Stimulated activated CD8-positive, alpha-beta memory T cell treated with anti-CD3 and anti-CD28 coated beads, Interleukin-15, amount 100 ng/mL, for 4 hours (primary cell): ENCODE measurements at places on chromosomes 3 and 15.

DNA sequence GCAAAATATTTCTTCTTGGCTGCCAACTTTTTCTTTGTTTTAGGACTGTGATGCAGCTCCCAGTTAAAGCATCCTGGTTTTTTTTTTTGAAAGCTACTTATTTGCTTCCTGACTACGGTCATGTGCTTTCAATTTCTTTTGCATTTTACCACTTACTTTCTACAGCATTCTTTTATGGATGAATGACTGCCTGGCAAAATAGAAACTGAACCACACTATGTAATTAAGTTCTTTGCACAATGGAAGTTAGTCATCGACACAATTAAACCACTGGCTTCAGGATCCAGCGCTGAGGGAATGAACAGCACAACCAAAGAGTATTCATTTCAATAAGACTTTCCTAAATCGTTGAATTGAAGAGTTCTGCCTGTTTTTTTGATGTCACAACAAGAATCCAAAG lies 82.2 kb upstream of the EPHA3 start:
- DNase-seq: no peak

GRCh38 chr3:188253800-188254452 lies 100.0 kb downstream of the LPP start:
- DNase-seq: no peak

- no peak for DNase-seq
These were observed 29.1 kb upstream of the SCG3 start for GRCh38 chr15:51652084-51652668.

GRCh38 chr3:170222647-170223541 lies 670 bp downstream of the PRKCI start:
- DNase-seq: peak; percentile 22

DNA sequence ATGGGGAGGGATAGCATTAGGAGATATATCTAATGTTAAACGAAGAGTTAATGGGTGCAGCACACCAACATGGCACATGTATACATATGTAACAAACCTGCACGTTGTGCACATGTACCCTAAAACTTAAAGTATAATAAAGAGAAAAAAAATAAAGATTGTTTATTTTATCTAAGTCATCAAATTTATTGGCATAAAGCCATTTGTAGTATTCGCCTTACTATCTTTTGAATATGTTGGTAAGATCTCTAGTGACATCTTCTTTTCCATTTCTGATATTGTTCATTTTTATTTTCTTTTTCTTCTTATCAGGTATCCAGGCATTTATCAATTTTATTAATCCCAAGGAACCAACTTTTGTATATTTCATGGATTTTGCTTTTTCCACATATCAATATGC lies 5.8 kb upstream of the ABHD5 start:
- no peak for DNase-seq

- no peak for DNase-seq
These were observed 106.0 kb upstream of the LINGO1 start for GRCh38 chr15:77738441-77739302.

DNA sequence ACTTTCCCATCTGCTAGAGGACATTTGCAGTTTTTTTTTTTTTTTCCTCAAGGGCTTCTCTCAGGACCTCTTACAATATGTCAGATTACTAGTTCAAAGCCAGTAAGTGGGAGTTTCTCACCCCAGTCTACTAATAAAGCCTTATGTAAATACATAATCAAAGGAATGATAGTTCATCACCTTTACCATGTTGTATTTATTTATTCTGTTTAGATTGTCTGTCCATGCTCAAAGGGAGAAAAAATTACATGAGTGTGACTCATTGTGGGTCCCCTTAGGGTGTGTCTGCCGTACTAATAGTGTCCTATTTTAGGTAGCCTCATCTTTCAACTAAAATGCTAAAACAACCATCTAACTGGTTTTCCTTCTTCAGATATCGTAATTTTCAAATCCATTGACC lies 917.6 kb downstream of the EPHA3 start:
- no peak for DNase-seq

DNA sequence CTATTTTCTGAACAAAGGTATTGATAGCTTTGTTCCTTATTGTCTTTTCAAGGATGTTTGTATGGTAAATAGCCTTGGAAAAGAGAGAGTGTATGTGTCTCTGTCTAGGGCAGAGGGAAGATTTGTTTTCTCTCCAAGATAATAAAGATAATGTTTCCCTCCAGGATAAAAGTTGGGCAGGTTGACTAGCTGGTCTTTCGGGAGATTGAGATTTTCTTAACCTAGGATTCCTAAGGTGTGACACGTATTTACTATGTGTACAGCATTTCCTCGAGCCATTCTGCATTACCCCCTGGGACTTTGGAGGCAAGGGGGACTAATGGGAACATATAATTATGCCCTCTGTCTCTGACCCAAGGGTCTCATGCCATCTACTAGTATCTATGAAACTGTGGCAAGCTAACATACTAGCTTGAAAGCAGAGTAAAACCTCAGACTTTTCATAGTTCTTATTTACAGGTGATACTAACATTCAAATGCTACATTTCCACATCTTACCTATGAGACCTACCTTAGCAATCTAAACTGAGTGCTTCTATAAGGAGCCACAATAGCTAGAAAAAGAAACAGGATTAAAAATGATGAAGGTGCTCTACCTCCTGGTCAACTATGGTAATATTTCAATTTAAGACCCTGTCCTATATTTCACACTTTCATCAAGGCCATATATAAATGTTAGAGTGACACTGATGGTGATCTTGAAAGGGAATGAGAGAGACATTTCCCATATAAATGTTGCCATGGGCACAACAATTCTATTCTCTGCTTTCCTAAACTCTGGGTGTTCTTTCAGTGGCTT lies 252.9 kb upstream of the CBLB start:
- no peak for DNase-seq

- no peak for DNase-seq
These were observed 11.2 kb downstream of the EXD1 start for GRCh38 chr15:41219381-41219780.

- DNase-seq: no peak
These were observed 256.1 kb upstream of the HES1 start for GRCh38 chr3:193879864-193880242.

DNA sequence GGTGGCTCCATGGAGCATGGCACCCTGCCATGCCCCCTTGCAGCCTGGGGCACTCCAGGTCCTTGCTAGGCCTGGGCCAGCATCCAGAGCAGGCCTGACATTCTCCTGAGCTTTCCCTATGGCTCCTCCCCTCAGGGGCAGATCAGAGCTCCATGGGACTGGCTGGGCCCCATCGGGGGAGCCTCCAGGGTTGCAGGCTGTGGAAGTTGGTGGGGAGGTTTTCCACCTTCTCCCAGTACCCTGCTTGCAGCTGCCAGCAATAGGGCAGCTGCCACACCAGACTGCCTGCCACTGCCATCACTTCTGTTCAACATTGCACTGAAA lies 75.7 kb upstream of the TP63 start:
- no peak for DNase-seq

- DNase-seq: no peak
These were observed 179.4 kb downstream of the VGLL4 start for GRCh38 chr3:11464356-11464755.

- no peak for DNase-seq
These were observed 5.1 kb upstream of the MUC20 start for GRCh38 chr3:195715583-195716266.

DNA sequence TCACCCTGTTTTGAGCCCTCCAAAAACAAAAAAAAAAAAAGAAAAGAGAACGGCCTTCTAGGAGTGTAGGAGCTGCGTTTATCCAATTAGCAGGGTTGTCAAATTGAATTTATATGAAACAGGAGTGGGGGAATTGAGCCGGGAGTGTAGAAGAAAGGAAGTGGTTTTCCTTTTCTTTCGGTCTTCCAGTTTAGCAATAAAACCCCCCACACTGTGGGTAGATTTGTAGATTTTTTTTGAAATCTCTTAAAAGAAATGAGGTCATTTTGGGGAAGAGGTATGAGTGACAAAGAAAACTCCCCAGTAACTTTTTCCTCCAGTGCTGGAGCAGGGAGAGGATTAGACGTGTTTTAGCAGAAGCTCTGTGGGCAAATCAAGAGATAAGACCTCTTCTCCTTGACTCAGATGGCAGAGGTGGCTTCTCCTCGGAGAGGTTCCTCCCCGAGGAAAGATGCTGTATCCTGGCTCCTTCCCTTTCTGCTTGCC lies 30.8 kb downstream of the BOC start:
- no peak for DNase-seq

- no peak for DNase-seq
These were observed 65.3 kb upstream of the ZNF280D start for GRCh38 chr15:56798639-56799038.

DNA sequence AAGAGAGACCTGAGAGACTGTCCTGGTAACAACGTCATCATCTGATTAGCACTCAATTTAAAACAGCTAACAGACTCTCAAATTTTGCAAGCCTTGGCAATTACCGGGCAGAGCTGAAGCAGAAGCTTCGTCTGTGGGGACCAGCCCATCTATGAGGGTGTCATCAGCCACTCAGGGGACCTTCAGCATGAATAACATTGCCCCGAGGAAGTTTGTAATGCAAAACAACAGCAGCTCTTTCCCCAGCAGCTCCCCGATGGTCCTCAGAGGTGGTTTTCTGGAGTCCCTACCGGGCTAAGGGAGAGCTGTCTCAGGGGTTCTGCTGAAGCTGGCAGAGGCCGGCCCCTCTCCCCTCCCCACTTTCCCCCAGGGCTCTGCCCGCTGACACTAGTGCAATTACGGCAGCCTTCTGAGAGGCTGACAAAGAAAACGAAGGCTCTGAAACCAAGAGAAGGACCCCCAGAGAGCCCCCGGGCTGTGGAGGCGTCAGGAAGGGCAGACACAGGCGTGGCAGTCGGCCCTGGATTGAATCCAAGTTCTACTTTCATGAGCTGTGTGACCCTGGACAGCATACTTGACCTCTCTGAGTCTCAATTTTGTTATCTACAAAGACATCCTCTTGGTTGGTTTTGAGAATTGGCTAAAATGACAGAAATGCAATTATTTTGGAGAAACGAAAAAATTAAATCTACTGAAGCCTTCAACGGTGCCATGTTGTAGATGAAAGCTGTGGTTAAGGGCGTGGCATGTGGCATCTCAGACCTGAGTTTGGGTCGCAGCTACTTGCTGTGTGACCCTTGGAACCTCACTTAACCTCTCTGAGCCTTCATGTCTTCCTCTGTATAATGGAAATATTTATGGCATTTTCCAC lies 102.1 kb upstream of the TLE3 start:
- DNase-seq: no peak

- no peak for DNase-seq
These were observed 29.9 kb upstream of the GNB5 start for GRCh38 chr15:52220937-52221660.

- no peak for DNase-seq
These were observed 568 bp downstream of the SENP2 start for GRCh38 chr3:185586686-185587039.

- DNase-seq: no peak
These were observed 15.0 kb downstream of the CRABP1 start for GRCh38 chr15:78355177-78355576.

DNA sequence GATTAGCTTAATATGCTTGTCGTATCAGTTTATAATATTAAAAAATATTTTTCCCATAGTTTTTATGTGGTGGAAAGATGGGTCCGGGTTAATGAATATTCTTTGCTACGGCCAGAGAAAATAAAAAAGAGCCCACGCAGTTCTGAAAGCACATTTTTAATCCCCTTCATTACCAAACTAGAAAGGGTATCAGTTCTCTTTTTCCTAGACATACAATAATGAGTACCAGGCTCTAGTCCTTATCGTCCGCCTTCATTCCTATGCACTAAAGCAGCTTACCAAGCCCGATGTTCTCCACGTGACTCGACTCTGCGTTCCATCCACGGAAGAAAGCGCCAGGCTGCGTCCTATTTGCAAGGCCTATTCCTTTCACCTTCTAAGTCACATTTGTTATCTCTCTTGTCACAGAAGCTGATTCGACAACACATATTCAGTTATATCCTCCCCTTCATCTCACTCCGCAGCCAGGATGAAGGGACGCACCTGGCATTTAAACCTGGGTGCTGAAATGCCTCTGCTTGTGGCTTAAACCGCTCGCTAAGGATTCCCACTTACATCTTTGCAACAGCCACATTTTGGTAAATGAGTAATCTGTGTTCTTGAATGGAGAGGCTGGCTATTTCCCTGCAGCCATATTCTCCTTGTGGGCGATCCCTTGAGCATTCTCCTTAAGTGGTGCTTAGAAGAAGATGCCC lies 257.0 kb downstream of the CD47 start:
- no peak for DNase-seq

DNA sequence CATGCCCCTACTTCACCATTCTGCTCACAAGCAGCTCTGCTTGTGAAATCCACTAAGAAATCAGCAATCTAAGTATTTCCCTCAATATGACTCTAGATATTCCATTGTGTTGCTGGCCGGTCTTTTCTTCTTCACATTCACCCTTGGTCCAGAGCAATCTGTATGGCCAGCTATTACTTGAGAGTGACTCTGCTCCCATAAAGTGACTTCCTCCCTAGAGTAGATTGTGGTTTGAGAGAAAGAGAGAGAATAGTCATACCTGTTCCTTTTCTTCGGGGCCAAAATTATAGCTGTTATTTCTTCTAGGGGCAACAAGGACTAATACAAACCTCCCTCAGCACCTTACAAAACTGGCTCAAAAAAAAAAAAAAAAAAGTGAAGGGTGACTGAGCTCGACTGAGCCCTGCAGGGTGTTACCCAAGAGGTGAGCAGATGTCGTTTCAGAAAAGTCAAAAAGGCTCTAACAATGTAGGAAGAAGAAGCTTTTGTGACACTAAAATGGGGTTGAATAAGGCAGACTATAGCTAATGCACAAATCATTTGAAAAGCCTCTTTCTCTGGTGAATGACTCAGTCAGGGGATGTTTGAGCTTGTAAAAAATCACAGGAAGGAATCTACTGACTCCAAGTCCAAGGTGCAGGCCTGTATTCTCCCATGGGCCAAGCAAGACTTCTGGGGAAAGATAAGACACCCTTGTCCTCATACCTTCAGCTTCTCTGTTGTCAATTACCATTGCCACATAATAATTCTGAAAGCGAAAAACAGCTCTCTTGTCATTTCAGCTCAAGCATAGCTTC lies 161.0 kb upstream of the SLC24A5 start:
- no peak for DNase-seq
